Left ventricle myocardium inferior (tissue), 1 donor: ENCODE measurements at places on chromosomes 5 and 9.

- DNase-seq = no peak
Measured at GRCh38 chr5:110469486-110469885, 257.0 kb downstream of the TMEM232 start.

GRCh38 chr5:59020611-59021285, 437.9 kb downstream of the RAB3C start:
- no peak for DNase-seq

GRCh38 chr5:140214831-140215230, 39.8 kb downstream of the CYSTM1 start:
- DNase-seq = no peak

DNA sequence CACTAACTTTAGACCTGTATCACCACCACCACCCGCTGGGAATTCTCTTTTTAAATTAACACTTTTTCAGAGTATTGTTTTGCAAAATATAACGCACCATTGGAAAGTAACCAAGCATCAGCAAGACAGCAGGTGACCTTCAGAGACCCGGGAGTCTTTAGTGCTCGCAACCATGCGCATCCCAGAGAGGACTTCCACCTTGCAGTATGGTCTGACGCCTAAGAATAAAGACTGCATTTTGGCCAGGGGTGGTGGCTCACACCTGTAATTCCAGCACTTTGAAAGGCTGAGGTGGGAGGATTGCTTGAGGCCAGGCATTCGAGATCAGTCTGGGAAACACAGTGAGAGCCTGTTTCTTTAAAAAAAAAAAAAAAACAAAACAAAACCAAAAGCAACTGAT, 113.8 kb downstream of the MED27 start:
- DNase-seq = no peak

DNA sequence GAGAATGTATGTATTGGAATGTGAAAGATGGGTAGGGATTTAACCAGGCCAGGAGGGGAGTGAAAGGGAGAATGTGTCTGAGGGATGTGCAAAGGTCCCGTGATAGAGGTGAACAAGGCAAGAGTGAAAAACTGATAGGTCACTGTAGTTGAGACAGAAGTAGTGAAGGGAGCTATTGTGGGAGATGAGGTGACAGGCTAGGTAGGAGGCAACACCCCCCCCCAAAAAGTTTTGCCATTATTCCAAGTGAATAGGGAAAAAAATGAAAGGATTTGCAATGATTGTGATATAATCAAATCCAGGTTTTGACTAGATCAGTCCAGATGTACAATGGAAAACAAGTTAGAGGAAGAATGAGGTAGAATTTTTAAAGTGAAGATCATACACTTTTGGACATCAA, 136.6 kb upstream of the GPR151 start:
- no peak for DNase-seq

DNA sequence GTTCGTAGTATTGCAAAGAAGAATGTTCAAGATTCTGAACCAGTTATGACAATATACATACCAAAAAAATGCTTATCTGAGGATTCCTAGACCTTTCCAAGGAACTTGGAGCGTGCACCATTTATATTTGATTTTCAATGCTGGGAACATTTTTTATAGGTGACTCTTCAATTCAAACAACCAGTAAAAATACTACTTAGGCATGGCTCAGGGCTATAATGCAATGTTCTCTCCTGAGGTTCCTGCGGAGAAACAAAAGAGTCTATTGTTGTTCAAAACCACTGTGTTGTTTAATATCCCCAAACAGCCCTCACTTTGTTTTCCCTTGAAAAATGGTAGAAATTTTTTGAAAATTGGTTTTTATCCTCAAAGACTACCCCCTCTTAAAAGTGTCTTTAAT, 335.7 kb upstream of the IZUMO3 start:
- no peak for DNase-seq
